ENCODE measurements at places on chromosomes 1 and 21.

- no peak overlapping the region for H3K4me3 ChIP-seq
- no peak overlapping the region for H3K27ac ChIP-seq
- no peak for DNase-seq
- no peaks in the 10 kb centered on the region for H3K27me3 ChIP-seq
- no peaks in the 10 kb centered on the region for H3K4me1 ChIP-seq
These were observed 54.7 kb downstream of the LHX8 start for GRCh38 chr1:75188892-75189291.

DNA sequence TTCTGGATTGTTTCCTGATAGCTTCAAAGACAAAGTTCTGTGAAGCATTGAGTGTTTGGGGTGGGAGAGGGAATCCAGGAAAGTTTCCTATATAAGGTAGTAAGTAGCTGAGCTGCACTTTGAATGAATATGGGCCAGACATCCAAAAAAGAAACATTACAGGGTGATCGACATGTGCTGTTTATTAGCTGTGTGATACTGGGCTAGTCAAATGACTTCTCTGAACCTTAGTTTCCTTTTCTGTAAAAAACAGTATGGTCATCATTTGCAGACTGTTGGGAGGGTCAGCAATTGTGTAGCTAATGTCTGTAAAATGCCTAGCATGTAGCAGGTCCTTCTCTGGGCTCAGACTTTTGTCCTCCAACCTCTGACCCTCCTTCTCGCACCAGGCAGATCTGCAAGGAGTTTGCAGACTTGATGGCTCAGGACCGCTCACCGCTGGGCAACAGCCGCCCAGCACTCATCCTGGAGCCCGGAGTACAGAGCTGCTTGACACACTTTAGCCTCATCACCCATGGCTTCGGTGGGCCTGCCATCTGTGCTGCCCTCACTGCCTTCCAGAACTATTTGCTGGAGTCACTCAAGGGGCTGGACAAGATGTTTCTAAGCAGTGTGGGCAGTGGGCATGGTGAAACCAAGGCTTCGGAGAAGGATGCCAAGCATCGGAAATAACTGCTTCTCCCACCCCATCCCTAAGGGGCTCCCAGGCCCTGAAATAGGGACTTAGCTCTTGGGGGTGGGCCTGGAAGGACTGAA lies 21.1 kb downstream of the TFAP2E start:
- H3K4me3 ChIP-seq: no peak overlapping the region
- no peak overlapping the region for H3K27ac ChIP-seq
- peaks cover 12% of the 10 kb centered on the region for H3K36me3 ChIP-seq
- peaks cover 11% of the 10 kb centered on the region for H3K4me1 ChIP-seq
- DNase-seq: no peak

DNA sequence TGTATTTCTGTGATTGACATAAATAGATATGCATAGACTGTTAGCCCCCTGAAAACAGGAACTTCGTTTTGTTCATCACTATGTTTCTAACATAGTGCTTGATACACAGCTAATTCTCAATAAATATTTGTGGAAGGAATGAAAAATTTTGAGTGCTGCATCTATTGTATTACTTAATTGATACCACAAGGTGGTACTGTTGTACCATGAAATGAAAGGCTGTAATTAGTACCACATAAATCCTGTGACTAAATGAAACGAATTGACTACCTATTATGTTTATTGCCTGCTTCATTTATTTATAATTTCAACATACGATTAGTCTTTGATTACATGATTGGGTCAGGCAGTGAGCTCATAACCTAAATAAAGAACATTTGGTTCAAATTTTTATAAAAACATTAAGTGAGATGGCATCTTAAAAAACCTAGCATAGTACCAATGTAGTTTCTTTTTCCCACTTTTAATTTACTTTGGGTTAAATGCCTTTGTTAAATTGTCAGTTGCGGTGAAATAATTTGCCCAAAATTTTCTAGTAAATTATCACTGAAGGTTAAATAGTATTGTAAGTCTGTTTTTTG lies 15.0 kb upstream of the TGFB2 start:
- no peak overlapping the region for H3K27ac ChIP-seq
- no peaks in the 10 kb centered on the region for H3K4me1 ChIP-seq
- no peak overlapping the region for H3K4me3 ChIP-seq
- no peaks in the 10 kb centered on the region for H3K27me3 ChIP-seq
- DNase-seq: no peak

DNA sequence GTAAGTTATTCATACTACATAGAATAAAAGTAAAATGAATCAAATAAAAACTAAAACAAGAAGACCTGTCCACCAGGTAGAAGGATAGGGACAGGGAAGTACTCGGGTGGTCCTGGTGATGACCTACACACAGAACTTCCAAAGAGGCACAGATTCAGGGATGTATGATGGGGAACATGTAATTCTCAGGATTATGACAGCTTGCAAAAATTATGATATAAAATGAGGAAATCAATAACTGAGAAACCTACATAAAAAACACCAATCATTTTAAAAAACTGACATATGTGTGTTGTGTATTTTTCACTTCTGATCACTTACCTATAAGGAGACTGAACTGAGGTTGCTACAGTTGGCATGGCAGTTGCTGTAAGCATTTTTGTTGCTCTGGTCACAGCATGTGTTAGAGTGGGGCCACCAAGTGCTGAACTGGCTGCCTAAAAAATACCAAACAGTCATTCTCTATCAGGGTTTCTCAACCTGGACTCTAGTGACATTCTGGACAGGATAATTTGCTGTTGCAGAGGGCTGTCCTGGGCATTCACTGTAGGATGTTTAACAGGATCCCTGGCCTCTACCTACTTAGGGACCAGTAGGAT lies 73.8 kb downstream of the USP24 start:
- H3K36me3 ChIP-seq: peaks cover 84% of the 10 kb centered on the region
- no peaks in the 10 kb centered on the region for H3K4me1 ChIP-seq
- H3K27me3 ChIP-seq: no peaks in the 10 kb centered on the region
- H3K4me3 ChIP-seq: no peak overlapping the region
- H3K27ac ChIP-seq: peak overlapping the region; percentile 20

- no peak overlapping the region for H3K4me3 ChIP-seq
- DNase-seq: no peak
- H3K4me1 ChIP-seq: no peaks in the 10 kb centered on the region
- H3K36me3 ChIP-seq: no peaks in the 10 kb centered on the region
- H3K27me3 ChIP-seq: no peaks in the 10 kb centered on the region
These were observed 352.1 kb downstream of the TBX15 start for GRCh38 chr1:118636004-118636403.

DNA sequence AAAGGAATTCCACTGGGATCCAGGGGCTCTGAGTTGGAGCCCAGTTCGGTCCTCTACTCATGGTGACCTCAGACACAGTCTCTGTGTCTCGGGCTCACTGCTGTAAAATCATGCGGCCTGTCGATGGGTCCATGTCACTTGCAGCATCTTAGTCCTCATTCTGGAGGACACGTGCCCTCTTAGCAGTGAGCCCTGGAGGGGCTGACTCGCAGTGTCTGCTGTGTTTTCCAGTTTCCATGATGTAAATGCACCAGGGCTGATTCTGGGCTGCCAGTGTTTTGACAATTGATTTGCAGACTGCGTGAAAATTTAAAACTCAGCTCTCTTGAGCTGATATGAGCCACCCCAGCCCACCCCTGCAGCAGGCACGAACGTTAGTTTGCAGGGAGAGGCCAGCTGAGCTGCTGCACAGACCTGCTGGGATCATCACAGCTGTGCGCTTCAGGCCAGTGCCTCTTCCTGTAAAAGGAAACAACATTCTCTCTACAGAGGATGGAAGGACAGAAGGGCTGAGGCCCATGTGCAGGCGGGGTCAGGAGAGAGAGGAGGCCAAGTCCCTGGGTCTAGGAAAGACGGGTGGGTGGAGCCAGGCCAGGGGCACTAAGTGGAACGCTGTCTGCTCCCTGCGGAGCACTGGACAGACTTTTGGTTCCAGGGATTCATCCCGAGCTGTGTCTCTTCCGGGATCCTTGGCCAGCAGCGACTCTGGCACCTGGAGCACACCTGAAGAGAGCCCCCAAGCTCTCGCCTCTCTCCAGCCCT lies 42.6 kb downstream of the RSPH1 start:
- H3K27me3 ChIP-seq: no peaks in the 10 kb centered on the region
- no peak overlapping the region for H3K27ac ChIP-seq
- no peak overlapping the region for H3K4me3 ChIP-seq
- peaks cover 4% of the 10 kb centered on the region for H3K36me3 ChIP-seq
- no peak for DNase-seq

DNA sequence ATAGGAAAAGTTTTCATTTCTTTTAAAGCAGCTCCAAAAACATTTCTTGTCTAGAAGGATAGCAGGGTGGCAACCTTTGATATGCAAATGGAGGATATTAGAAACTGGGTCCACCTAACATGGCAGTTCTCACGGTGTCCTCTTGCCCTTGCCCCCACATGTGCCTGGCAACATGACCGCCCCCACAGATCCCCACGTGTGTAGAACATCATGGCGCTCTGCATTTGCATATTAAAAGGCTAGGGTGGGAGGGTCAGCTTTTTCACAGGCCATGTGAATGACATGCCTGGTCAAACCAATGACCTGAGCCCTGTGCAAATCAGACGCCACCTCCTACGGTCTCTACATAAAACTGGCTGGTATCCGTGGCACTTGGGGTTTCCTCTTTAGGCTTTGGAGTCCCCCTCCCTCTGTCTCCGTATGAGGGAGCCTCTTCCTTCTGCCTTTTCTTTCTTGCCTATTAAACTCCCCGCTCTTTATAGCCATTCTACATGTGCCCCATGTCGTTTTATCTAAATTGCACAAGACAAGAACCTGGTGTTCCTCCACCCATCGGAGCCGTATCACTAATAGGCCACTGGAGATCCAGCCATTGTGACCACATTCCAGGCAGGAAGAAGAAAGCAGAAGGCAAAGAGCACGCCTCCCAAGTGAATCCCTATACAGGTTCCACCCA lies 71.3 kb downstream of the WDR4 start:
- no peak overlapping the region for H3K4me3 ChIP-seq
- DNase-seq: no peak
- H3K36me3 ChIP-seq: no peaks in the 10 kb centered on the region
- H3K27ac ChIP-seq: no peak overlapping the region
- H3K4me1 ChIP-seq: no peaks in the 10 kb centered on the region

- H3K27me3 ChIP-seq: no peaks in the 10 kb centered on the region
- H3K36me3 ChIP-seq: no peaks in the 10 kb centered on the region
- no peak for DNase-seq
- no peak overlapping the region for H3K4me3 ChIP-seq
- no peaks in the 10 kb centered on the region for H3K4me1 ChIP-seq
These were observed 37.5 kb downstream of the PLPPR5 start for GRCh38 chr1:98967122-98967521.

DNA sequence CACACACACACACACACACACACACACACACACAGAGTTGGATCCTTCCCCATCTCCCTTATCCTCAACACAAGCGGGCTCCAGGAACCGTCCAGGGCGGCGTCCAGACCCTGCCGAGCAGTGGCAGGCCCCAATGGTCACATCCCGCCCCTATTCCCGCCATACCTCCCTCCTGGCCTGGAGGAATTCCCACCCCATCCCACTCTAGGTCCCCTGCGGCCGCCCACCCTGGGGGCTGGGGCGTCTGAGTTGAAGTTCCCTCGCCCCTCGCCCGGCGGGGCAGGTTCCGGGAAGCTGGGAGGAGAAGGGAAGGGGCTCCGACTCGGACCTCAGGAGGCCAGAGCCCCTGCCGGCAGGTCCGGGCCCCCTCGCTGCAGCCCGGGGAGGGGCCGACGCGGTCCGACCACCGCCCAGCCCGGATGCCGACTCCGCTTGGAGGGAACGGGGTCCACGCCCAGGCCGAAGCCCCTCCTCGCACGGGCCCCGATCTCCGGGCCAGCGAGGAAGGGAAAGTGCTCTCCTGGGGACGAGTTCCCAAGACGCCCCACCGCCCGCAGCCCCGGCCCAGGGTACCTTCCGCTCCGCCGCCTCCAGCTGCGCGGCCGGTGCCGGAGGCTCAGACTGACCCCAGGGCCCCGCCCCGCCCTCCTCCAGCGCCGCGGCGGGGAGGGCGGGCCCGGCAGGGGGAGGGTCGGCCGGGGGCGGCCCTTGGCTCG lies at the start of gene RHOC:
Gene RHOC (minus strand): TSS at position 623 of the 716 bp plus-strand sequence. CDS start 3,328 bp downstream, outside the sequence.
- DNase-seq: no peak
- peak within 1 kb of the TSS; percentile 60 for H3K27ac ChIP-seq
- peaks cover 38% of the 10 kb centered on the region for H3K4me1 ChIP-seq
- H3K27me3 ChIP-seq: no peaks in the 10 kb centered on the region

DNA sequence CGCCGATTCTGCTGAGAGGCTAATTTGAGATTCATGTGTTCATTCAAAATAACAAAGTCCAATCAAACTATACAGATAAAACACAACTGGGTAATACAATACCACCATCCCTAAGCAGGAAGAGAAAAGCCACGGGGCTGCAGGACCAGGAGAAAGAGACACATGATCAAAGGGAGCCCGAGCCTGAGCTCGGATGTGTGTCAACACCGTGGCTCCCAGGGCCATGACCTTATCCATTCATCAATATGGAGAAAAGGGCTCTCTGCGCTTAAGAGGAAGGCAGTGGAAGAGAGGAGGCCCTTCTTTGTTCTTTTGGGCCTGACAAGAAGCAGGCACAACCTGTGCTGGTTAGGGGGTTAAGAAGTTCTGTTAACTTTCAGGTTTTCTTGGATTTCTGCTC lies 56.7 kb downstream of the HUNK start:
- no peak overlapping the region for H3K4me3 ChIP-seq
- no peak for DNase-seq
- H3K4me1 ChIP-seq: no peaks in the 10 kb centered on the region
- no peak overlapping the region for H3K27ac ChIP-seq
- H3K27me3 ChIP-seq: peaks cover 6% of the 10 kb centered on the region

DNA sequence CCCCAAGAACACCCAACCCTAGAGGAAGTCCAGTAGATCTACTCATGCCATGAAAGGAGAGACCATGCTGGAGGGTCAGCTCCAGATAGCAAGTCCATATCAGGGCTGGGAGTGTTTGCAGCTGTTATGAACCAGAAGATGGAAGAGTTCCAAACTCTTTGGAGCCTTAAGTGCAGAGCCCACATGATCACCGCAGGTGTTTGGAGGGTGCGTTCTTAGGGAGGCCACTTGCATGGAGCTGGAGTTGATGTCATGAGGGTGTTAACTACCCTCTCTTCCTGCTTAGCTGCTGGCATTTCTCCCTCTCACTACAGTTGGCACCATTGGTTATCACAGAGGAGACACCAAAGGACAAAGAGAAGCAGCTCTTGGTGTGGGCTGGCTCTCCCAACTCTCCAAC lies 616.9 kb downstream of the AJAP1 start:
- H3K36me3 ChIP-seq: no peaks in the 10 kb centered on the region
- H3K27ac ChIP-seq: no peak overlapping the region
- H3K4me1 ChIP-seq: peaks cover 4% of the 10 kb centered on the region
- H3K27me3 ChIP-seq: no peaks in the 10 kb centered on the region
- H3K4me3 ChIP-seq: no peak overlapping the region
- no peak for DNase-seq

GRCh38 chr21:34351786-34352241 lies 12.0 kb upstream of the KCNE2 start:
- no peak overlapping the region for H3K27ac ChIP-seq
- peaks cover 2% of the 10 kb centered on the region for H3K27me3 ChIP-seq
- peaks cover 4% of the 10 kb centered on the region for H3K4me1 ChIP-seq
- H3K4me3 ChIP-seq: no peak overlapping the region
- no peak for DNase-seq

DNA sequence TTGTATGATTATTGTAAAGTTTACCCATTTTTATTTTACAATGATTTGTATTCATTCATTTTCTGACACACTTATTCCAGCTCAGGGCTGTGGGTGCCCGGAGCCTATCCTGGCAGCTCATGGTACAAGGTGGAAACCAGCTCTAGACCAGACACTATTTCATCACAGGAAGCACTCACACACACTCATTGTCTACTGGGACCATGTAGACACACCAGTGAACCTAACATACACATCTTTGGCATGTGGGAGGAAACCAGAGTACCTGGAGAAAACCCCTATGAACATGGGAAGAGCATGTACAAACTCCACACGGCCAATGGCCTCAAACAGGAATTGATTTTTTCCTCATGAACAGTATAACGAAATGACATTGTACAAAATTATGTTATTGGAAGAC lies 2.4 kb downstream of the DTL start:
- no peak overlapping the region for H3K27ac ChIP-seq
- peaks cover 16% of the 10 kb centered on the region for H3K4me1 ChIP-seq
- no peak overlapping the region for H3K4me3 ChIP-seq
- H3K27me3 ChIP-seq: no peaks in the 10 kb centered on the region
- H3K36me3 ChIP-seq: no peaks in the 10 kb centered on the region

Measured in CD4-positive, alpha-beta T cell (primary cell).